Effector memory CD8-positive, alpha-beta T cell (primary cell): ENCODE measurements at places on chromosomes 6 and 20.

GRCh38 chr6:82840571-82840970 lies 225.1 kb downstream of the UBE3D start:
- no peak for DNase-seq

DNA sequence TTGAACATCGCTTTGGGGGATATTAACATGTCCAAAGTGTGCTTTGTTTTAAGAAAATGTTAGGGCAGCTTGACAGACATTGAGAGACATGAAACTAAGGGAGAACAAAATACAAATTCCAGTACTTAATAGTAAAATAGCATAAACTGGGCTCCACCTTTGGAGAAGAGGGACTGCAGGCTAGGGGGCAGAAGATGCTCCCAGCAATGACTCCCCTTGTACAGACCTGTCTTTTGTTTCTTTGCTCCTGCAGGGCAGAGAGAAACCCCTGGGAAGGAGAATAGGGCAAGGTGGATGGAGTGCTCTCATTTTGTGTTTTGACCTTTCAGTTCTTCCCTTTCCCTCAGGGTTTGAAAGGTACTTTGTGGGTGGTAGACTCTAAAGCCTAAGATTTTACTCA lies 115.6 kb upstream of the PLCB4 start:
- no peak for DNase-seq

GRCh38 chr20:53903652-53903987 lies 166.8 kb downstream of the BCAS1 start:
- DNase-seq: no peak

DNA sequence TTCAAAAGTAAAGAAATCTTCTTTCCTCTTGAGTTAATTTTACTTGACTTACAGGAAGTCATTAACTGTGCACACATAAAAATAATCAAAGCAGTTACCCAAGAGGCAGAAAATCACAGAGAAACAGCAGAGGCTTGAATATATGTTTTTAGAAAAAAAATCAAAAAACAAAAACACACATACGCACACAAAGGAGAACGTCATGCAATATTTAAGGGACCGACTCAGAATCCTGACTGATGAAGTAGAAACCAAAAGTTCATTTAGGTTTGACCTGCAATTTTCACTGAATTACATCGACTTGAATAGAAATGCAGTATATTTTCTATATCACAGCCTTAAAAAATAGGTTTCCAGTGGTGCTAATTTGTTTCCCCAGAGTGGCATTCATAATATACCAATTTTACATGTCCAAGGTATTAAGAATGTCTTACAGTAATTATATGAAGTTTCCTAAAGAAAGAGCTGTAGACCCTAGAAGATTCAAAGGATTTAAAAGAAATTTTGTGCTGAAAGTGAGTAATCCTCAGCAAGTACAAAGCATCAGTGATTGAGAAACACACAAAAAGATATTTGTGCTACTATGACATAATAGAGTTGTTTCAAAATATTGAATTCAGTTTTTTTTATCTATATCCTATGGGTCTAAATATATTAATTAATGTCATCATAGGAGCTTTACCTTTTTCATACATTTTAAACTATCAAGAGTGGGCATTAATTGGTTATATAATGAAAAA lies 358.5 kb upstream of the RUNX2 start:
- DNase-seq: no peak

- DNase-seq: no peak
Observed at GRCh38 chr6:83702077-83702476, 6.8 kb downstream of the SNAP91 start.

DNA sequence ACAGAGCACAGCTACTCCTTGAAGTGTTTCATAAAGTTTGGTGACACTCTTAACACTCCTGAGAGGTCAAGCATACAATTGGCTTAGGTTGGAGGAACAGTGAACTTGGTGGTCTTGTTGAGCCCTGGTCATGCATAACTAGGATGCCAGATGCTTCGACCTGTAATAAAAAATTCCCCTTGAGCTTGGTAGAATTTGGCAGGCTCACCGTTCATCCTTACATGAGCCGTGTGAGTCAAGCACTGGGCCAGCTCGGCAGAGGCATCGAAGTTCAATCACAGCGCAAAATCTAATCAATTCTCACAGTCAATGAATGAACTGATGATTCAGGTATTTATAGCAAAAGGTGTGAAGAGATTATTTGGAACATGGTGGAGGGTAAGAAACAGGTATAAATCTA lies 33.7 kb downstream of the CYP24A1 start:
- no peak for DNase-seq
